ENCODE measurements at places on chromosomes 6 and 20. TPM values are rescaled to one million over a fixed set of nuclear protein-coding genes. Genes with fewer than 3 reads are reported as not detected.

GRCh38 chr6:5562277-5562676 lies 301.0 kb downstream of the FARS2 start:
- H3K27me3 ChIP-seq = no peaks in the 10 kb centered on the region
- no peak overlapping the region for H3K4me3 ChIP-seq
- no peaks in the 10 kb centered on the region for H3K4me1 ChIP-seq
- no peak overlapping the region for H3K27ac ChIP-seq
- H3K36me3 ChIP-seq = no peaks in the 10 kb centered on the region

POFUT1 gene
- total RNA-seq = 26.1 TPM

ELOVL2 gene
- 1.1 TPM for total RNA-seq

SFT2D1 gene
- 19.6 TPM for total RNA-seq

IGF2R gene
- total RNA-seq = 103 TPM

DNA sequence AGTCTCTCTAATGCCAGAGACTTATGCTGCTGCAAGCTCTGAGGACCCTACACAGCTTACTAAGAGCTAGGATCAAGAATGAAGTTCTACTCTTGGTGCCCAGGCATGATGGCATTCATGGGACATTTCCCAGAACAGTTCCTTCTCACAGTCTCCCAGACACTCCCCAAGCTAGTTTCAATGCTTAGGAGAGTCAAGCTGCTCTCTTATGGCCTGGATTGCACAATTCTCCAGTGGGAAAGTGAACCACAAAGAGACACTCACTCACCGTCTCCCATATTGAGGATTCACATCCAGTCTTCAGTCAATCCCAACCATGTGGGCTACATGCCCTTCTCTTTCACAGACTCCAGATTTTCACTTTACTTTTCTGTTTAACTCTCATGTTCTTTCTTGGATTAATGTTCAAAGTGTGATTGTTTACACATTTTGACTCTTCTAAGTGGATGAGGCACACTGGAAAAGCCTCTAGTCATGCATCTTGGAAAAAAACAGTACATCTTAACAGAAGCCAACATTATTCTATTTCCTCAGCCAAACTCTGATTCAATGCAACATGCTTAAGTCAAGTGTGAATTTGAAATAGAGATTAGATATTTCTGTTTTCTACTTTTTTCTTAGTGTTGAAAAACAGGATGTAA lies 447.8 kb upstream of the BTBD3 start:
- no peaks in the 10 kb centered on the region for H3K27me3 ChIP-seq
- H3K4me1 ChIP-seq = peaks cover 12% of the 10 kb centered on the region
- H3K4me3 ChIP-seq = no peak overlapping the region
- DNase-seq = no peak
